ENCODE measurements at places on chromosomes 11 and 22.

GRCh38 chr11:3658252-3658651, 12.9 kb downstream of the CHRNA10 start:
- DNase-seq, result no peak

- no peak for DNase-seq
These were observed 242.7 kb upstream of the CCDC90B start for GRCh38 chr11:83528877-83529276.

GRCh38 chr11:87778357-87778756, 396.9 kb downstream of the RAB38 start:
- DNase-seq, result no peak

- no peak for DNase-seq
These were observed 34.9 kb upstream of the DAGLA start for GRCh38 chr11:61645179-61645868.

- no peak for DNase-seq
These were observed 96.3 kb downstream of the APIP start for GRCh38 chr11:34819740-34820482.

GRCh38 chr11:13929395-13929891, 33.1 kb upstream of the SPON1 start:
- DNase-seq, result no peak

- DNase-seq, result no peak
These were observed 16.3 kb upstream of the OR5F1 start for GRCh38 chr11:56010716-56011115.

DNA sequence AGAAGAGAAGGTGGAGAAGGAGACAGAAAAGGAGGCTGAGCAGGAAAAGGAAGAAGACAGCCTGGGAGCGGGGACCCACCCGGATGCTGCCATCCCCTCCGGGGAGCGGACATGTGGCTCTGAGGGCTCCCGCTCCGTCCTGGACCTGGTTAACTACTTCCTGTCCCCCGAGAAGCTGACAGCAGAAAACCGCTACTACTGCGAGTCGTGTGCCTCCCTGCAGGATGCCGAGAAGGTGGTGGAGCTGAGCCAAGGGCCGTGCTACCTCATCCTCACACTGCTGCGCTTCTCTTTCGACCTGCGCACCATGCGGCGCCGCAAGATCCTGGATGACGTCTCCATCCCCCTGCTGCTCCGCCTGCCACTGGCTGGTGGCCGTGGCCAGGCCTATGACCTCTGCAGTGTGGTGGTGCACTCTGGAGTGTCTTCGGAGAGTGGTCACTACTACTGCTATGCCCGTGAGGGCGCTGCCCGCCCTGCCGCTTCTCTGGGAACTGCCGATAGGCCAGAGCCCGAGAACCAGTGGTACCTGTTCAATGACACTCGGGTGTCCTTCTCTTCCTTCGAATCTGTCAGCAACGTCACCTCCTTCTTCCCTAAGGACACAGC, 21.4 kb downstream of the USP35 start:
- DNase-seq, result no peak

GRCh38 chr11:44597358-44598012, 32.0 kb downstream of the CD82 start:
- DNase-seq, result no peak

DNA sequence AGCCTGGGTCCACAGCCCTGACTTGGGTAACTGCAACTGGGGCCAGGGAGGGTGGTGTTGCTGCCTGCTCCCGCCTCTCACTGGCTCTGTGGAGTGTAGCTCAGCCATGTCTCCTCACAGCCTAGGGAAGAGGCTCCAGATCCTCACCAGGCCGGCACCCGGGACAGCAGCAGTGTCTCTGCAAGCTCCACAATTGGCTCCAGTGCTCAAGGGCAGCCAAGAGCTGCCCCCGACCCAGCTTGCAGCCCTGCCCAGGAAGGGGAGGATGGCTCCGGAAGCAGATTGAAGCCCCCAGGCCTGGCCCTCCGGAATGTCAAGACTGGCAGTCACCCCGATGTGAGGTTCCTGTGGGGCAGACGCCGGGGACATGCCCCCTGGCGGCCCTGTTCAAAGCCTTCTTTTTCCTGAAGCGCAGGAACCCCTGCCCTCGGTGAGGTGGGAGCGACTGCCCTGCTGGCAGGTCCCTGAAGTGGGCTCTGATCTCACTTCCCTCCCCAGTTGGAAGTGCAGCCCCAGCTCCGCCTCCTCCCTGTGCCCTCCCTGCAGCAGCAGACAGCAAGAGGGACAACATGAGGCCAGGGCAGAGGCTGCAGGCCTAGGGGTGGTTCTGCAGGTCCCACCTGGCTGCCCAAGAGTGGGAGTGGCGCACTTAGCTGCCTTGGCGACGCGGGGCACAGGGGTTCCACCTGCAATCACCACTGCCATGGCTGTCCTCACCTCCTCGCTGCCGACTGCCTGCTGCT, 816.2 kb upstream of the LUZP2 start:
- no peak for DNase-seq

GRCh38 chr22:45308391-45308956, 1.3 kb upstream of the FAM118A start:
- no peak for DNase-seq

GRCh38 chr11:8229299-8230177, 34.1 kb downstream of the LMO1 start:
- no peak for DNase-seq

- DNase-seq, result no peak
These were observed 2171.4 kb downstream of the LRRC4C start for GRCh38 chr11:39288011-39288410.

GRCh38 chr11:122690801-122691548, 35.5 kb downstream of the UBASH3B start:
- no peak for DNase-seq

- no peak for DNase-seq
These were observed 430.6 kb downstream of the BUD13 start for GRCh38 chr11:116342148-116342547.

DNA sequence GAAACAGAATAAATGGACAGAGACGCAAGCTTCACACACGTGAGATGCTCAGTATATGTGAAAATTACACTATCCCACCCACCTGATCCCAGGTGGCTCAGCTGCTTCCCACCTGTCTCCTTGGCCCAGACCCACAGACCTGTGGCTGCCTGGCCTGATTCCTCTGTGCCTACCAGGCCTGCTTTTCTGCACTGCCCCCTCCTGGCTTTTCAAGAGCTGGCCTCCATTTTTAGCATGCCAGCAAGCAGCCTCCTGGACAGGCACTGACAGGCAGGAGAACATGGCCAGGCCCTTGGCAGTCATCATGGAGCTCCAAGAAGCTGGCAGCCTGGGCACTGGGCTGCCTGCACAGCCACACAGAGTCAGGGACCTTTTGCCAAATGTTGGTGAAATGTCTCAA, 79.5 kb upstream of the HMGXB4 start:
- no peak for DNase-seq

- no peak for DNase-seq
These were observed 39.5 kb downstream of the CHKA start for GRCh38 chr11:68081691-68082090.

DNA sequence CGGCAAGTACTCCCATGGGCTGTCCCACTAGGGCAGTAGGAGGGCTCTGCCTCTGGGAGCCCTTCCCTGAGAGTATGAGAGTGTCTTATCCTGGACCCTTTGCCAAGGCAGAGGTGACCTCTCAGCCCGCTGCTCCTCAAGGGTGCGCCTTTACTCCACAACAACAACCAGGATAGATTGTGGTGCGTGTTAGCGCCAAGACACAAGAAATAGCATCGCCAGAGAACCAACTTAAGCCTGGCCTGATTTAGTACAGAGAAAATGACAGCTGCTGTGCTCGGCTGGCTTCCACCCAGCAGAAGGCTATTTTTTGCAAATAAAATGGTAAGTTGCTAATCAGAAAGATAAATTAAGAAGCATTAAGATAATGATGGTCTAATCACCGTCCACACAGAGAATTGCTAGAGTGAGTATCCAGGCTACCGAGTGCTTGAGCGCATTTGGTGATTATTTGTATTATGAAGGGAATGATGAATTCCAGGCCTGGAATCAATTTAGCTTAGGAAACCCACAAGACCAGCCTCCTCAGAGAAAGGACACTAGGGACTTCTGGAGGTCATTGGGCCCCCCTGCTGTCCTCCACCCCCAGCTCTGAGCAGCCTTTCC, 119.8 kb downstream of the PKNOX2 start:
- DNase-seq, result no peak

DNA sequence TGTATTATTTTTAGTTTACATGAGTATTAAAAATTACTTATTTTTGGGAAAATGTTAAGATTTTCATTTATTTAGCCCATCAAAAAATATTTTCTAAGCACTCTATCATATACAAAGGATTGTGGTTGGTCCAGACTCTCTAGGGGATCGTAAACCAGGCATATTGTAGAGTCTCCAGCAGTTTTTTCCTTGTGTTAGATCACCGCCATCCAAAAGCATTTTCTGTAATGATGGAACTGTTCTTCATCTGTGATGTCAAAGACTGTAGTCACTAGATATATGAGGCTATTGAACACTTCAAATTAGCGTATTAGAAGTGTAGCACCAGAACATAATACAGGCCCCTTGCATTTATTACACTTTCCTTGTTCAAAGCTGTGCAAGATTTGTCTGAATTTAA, 154.9 kb downstream of the SBF2 start:
- no peak for DNase-seq

- DNase-seq, result no peak
These were observed 149.3 kb downstream of the CACNA1I start for GRCh38 chr22:39719559-39720450.

DNA sequence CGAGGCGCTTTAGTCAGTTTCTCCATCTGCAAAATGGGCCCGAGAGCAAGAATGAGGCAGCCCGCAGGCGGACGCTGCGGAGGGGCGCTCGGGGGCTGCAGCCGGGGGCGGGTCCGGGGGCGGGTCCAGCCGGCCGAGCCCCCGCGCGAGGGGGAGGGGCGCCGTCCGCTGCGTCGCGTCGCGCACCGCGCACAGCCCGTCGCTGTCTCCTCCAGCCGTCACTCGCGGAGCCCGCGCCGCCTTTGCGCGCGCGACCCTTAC, 282 bp downstream of the PC start:
- no peak for DNase-seq

DNA sequence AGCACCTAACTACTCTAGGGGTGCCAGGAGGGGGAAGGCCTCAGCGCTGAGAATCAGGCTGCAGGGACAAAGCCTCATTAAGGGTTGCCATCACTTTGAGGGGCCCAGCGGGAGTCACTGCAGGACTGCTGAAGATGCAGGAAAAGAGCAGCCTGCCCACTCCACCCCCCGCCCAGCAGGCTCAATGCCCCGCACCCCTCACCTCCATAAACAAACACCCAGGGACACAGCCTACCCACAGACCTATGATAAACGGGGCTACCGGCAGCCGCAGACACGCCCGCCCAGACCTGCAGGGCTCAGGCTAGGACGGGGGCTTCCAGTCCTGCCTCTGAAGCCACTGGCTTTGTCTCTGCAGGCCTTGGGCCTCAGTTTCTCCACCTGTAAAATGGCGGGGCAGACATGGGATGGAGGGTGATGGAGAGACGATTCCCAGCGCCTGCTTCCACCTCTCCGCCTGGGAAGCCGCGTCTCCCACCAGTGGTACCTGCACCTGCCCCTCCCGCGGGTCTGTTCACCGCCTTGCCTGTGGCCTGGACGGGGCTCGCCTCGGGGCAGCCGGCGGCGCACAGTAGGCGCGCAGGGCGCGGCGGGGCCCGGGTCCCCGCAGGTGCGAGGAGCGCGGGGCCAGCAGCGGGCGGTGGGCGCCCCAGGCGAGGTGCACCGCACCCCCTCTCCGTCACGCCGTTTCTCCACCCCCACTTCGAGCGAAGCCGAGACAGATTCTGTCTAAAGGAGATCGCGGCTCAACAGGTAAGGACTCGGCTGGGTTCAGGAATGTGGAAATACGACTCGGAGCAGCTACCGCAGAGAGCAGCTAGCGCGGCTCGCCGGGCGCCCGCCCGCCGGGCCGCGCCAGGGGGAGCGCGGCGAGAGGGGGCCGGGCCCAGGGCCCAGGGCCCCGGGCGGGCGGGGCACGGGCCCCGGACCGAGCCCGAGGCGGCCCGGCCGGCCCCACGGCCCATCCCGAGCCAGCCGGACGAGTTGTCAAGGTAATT, 1.5 kb downstream of the WNT7B start:
- DNase-seq, result no peak
